Effector memory CD8-positive, alpha-beta T cell (primary cell): ENCODE measurements at places on chromosomes 7 and 10.

DNA sequence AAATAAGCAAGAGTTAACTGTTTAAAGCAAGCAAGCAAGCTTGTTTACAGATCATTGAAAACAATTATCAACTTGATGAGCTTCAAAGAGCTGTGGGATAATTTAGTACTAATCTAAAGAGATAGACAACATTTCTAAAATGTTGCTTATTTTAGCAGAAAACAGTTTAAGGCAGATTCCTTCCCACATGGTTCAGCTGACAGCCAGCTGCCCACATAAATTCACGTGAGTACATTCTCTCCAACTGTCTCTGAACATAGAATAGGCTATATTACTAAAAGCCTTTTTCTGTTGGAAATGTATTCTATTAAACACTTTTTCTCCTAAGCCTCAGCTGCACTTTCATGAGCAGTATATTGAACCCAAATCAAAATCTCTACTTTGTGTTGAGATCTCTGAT, 174.1 kb downstream of the LRRN3 start:
- no peak for DNase-seq

DNA sequence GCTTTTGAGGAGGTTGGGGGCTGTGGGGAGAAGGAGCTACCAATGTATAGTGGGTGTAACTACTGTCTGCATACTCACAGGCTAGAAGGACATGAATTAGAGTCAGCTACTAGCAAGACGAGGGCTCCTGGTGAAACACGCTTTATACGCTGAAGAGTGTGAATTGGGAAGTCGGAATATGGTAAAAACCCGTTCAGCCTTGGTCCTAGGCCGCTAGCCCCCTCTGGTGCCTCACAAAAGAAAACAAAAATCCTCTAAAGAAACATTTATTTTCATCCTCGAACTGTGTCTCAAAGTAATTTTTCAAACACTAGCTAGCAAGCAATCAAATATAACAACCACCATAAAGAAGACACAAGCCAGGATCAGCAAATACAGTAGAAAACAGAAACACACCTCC, 338.1 kb upstream of the SEMA3C start:
- DNase-seq = no peak

- no peak for DNase-seq
Measured at GRCh38 chr7:54814401-54814800, 55.4 kb upstream of the SEC61G start.

- DNase-seq = no peak
Measured at GRCh38 chr10:118842843-118843624, 88.3 kb upstream of the CACUL1 start.

GRCh38 chr10:3090914-3091787, 23.8 kb downstream of the PFKP start:
- DNase-seq = no peak

DNA sequence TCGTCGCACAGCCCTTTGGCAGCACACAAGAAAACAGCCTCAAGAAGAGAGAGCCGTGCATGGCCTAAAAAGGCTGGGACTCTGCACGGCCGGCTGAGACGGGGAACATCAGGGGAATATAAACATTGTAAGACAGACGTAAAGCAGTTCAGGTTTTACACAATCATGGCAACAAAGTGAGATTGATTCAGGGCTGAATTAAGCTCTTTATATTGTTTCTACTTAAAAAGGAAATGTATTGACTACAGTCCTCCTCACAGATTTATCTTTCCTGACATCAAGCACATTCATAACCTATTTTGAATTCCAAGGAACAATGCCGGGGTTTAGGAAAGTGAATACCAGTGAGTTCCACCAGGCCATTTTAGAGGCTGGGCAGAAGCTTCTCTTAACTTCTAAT, 25.2 kb downstream of the SORBS1 start:
- no peak for DNase-seq

DNA sequence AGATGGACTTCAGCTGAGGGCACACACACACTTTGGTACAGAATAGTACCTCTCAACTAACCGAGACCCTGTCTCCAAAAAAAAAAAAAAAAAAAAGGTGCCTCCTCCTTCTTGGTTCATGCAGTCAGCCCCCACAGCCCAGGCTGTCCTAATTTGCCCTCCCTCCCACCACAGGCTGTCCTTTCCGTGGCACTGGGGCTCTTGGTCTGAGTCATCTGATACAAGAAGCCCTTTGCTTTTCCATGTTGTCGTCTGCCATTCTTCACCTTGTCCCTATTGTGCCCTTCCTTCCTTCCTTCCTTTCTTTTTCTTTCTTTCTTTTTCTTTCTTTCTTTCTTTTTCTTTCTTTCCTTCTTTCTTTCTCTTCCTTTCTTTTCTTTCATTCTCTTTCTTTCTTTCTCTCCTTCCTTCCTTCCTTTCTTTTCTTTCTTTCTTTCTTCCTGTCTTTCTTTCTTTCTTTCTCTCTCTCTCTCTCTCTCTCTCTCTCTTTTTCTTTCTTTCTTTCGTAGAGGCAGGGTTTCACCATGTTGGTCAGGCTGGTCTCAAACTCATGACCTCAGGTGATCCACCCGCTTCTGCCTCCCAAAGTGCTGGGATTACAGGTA, 96.0 kb upstream of the IKZF1 start:
- DNase-seq = no peak

DNA sequence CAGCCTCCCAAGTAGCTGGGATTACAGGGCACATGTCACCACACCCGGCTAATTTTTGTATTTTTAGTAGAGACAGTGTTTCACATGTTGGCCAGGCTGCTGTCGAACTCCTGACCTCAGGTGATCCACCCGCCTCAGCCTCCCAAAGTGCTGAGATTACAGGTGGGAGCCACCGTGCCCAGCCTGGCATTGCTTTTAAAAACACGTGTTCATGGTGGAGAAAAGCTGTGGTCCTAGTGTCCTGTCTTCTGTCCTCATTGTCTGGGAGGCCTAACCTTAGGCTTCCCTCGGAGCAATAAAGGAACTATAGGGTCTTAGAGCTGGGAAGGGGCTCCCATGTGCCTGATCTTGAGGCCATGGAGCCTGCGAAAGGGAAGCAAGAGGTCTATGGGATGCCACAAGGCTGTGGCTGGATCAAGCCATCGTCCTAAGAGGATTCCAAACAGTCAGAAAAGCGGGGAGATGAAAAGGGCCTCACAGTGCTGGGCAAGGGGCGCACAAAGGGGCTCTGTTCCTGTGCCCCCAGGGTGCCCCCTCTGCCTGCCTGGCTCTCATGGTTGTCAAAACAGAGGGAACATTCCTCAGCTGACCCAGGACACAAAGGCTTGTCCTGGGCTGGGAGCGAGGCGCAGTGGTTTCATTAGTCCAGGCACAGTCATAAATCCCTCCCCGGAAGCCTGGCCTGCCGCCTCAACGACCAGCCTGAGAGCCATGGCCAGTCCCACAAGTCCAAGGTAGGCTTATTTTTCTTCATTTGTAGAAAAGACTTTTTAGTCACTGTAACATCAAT, 106.6 kb upstream of the TNS3 start:
- DNase-seq = no peak

DNA sequence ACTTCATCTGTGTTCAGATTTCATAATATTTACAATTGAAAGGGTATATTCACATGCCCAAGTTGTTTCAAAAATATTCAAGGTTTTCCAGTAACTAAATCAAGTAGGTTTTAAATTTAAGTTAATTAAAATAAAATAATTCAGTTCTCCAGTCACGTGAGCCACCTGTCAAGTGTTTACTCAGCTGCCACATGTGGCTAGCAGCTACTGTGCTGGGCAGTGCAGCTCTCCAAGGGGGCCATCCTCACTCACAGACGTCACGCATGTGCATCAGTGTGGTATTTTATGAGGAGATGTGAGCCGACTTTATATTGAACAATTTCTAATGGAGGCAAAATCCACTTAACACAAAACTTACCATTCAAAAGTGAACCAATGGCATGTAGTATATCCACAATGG, 69.7 kb upstream of the CAMK2B start:
- no peak for DNase-seq

DNA sequence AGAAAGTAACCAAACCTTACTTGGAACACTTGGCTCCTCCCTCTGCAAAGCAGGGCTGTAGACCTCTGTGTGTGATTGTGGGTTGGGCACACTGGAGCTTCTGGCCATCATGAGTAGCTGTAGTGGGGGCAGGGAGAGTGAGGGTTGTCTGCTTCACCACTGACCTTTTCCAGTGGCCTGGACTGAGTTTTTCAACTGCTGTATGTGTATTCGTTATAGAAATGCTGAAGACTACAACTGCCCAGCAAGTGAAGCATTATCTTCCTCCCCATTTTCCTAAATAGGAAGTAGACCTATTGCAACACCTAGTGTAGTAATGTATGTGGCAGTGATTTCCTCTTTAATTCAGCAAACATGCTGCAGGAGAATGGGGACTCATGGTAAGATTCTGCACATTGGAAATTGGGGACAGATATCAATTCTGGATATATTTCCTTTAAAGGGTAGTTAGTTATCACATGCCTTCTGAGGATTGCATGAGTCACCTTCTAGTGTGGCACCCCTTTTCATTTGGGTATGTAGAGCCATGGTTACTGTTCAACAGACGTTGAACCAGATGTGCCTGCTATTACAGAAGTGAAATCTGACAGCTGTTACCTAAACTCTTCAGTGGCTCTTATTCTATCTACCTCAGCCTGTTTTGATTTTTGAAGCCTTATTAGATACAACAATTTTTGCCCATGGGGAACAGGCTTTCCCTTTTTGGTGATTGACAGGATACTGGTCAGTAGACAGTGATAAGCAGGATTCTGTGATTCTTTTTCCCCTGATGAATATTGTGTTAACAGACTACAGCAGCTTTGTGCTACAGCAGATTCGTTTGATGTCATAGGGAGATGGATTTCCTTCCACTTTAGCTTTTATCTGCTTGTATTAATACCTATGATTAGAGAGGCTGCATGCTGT, 130.9 kb downstream of the SND1 start:
- no peak for DNase-seq

- no peak for DNase-seq
Measured at GRCh38 chr10:58775960-58776567, 263.4 kb downstream of the BICC1 start.

DNA sequence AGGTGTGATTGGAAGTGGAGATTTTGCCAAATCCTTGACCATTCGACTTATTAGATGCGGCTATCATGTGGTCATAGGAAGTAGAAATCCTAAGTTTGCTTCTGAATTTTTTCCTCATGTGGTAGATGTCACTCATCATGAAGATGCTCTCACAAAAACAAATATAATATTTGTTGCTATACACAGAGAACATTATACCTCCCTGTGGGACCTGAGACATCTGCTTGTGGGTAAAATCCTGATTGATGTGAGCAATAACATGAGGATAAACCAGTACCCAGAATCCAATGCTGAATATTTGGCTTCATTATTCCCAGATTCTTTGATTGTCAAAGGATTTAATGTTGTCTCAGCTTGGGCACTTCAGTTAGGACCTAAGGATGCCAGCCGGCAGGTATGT, 13.6 kb downstream of the STEAP2 start:
- no peak for DNase-seq

- no peak for DNase-seq
Measured at GRCh38 chr7:112414855-112415490, 35.3 kb upstream of the IFRD1 start.

- no peak for DNase-seq
Measured at GRCh38 chr10:120282421-120282820, 174.6 kb upstream of the PLPP4 start.

DNA sequence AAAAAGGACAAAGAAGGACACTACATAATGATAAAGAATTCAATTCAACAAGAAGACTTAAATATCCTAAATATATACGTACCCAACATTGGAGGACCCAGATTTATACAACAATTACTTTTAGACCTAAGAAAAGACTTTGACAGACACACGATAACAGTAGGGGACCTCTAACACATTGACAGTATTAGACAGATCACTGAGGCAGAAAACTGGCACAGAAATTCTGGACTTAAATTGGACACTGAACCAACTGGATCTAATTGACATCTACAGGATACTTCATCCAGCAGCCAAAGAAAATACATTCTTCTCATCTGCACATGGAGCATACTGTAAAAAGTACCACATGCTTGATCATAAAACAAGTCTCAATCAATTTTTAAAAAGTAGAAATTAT, 103.8 kb downstream of the DGKI start:
- DNase-seq = no peak

- peak; percentile 80 for DNase-seq
Measured at GRCh38 chr7:73557397-73558257, at the start of gene BCL7B. BCL7B (minus strand) TSS chr7:73557690; CDS start chr7:73557578, 112 bp downstream.

- DNase-seq = no peak
Measured at GRCh38 chr7:139183251-139183650, 47.8 kb upstream of the UBN2 start.

- DNase-seq = no peak
Measured at GRCh38 chr10:47254611-47255010, 45.4 kb upstream of the GDF10 start.

- DNase-seq = no peak
Measured at GRCh38 chr7:125149151-125149550, 219.5 kb upstream of the POT1 start.

DNA sequence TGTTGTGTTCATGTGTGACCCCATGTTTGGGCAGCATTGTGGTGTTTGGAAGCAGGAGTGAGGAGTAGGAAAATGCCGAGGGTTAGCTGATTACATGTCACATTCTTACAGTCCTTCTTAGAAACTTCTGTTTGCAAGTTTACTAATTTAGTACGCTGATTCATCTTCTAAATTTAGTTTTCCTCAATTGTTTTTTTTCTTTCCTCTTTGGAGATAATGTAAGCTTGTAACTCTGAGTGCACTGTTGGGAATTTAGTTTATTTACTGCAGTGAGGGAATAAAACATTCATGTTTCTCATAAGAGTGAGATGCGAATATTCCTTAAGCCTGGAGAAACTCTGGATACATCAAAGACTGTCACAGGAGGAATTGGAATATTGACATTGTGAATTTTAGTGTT, 135.0 kb downstream of the NT5C2 start:
- DNase-seq = no peak

DNA sequence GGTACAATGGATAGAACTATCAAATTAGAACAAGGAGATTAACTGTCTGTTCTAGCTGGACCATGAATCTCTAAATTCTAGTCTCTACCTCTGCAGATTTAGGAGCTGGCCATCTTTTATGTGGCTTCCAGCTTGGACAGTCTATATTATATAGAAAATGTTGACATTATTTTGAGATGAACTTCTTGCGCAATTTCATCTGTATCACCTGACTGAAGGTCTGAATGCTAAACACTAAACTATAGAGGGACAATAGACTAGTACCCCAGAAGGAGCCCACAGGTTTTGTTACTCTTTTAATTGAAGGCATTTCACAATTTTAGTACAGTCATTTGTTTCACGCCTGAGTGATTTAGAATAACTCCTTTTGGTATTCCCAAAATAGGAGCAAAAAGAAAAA, 222.4 kb upstream of the ANKRD30A start:
- no peak for DNase-seq

- DNase-seq = no peak
Measured at GRCh38 chr10:93464776-93465388, 17.3 kb downstream of the MYOF start.

GRCh38 chr10:93081318-93081717, 7.6 kb downstream of the CYP26A1 start:
- no peak for DNase-seq

GRCh38 chr7:15567652-15568051, 5.8 kb upstream of the AGMO start:
- no peak for DNase-seq

- no peak for DNase-seq
Measured at GRCh38 chr7:43791-44540, 148.4 kb upstream of the FAM20C start.
